ENCODE measurements at places on chromosomes 13 and 19.

DNA sequence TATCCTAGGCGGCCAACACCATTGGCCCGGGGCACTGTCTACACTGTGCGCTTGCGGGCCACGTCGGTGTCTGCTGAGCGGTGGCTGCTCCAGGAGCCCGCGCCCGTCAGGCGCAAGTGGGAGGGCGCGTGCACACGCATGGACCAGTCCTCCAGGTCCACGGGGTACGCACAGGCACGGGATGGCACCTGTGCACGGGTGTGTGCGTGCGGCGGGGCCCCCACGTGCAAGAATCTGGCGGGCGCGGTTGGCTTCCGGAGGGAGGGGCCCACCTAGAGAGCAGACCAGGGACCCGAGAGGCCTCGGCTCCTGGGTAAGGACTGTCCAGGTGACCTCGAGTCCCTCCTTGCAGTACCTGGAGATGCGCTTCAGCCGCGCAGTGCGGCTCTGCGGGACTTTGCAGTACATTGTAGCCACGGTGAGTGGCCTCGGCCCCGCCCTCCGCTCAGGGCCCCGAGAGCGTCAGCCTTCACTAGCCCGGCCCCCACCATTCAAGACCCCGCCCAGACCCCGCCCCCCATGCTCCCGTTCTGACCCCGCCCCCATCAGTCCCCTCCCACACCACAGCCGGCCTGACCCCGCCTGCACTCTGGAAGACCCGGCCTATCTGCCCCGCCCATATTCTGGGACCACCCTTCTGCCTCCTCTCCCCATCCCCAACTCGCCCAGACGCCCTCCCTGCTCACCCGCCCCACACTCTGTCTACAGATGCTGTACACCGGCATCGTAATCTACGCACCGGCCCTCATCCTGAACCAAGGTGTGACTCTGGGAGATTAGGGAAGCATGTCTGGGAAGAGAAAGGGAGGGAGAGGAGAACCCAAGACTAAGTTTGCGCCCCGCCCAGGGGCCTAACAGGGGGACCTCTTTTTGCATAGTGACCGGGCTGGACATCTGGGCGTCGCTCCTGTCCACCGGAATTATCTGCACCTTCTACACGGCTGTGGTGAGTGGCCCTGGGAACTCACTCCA lies 2.3 kb downstream of the SLC5A5 start:
- peak; percentile 45 for DNase-seq

GRCh38 chr19:10927730-10928562 lies 493 bp downstream of the YIPF2 start:
- no peak for DNase-seq

GRCh38 chr13:100440751-100441425 lies 147.7 kb downstream of the GGACT start:
- no peak for DNase-seq

- no peak for DNase-seq
Measured at GRCh38 chr13:98089246-98089645, 53.6 kb upstream of the FARP1 start.

- no peak for DNase-seq
Measured at GRCh38 chr19:42487032-42487797, 41.1 kb downstream of the CEACAM1 start.

GRCh38 chr19:310781-311496 lies 19.7 kb upstream of the PLPP2 start:
- DNase-seq: no peak

- no peak for DNase-seq
Measured at GRCh38 chr13:59674616-59675015, 489.1 kb downstream of the DIAPH3 start.

GRCh38 chr13:48975101-48975855 lies 434 bp upstream of the FNDC3A start:
- peak; percentile 35 for DNase-seq

DNA sequence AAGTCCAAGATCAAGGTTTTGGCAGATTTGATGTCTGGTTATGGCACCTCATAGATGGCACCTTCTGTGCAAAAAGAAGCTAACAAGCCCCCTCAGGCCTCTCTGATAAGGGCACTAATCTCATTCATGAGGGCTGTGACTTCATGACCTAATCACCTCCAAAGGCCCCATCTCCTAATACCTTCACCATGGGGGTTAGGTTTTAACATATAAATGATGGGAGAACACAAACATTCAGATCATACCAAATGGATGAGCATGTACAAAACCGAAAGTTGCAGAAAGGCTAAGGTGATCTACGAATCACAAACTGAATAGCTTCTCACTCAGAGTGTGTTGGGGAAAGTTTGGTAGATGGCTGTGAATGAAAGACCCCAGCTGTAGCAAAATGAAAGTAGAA lies 217.4 kb downstream of the TBC1D4 start:
- no peak for DNase-seq
